Stromal cell of bone marrow (primary cell): ENCODE measurements at places on chromosomes 12 and 14.

DNA sequence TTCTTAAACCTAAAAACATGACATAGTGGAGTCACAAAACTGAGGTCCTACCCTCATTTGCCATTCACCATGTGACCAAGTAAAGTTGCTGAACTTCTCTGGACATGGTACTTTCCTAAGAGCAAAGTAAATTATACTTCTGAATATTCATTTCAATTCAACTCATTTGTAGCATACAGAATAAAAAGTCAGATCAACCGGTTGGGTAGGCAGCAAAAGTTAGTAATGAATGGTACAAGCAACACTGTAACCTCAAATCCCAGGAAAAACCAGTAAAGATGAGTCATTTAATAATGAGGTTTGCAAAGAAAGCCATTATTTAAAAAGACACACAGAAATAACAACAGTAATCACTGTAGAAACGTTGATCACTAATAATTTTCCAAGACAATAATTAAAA lies 8.7 kb downstream of the POLE2 start:
- DNase-seq = no peak

- DNase-seq = no peak
These were observed 8.0 kb downstream of the SLC2A14 start for GRCh38 chr12:7864601-7865150.

GRCh38 chr14:34498684-34499412 lies 36.8 kb upstream of the SPTSSA start:
- no peak for DNase-seq

- DNase-seq = no peak
These were observed 7.3 kb downstream of the GIT2 start for GRCh38 chr12:109988903-109989302.

DNA sequence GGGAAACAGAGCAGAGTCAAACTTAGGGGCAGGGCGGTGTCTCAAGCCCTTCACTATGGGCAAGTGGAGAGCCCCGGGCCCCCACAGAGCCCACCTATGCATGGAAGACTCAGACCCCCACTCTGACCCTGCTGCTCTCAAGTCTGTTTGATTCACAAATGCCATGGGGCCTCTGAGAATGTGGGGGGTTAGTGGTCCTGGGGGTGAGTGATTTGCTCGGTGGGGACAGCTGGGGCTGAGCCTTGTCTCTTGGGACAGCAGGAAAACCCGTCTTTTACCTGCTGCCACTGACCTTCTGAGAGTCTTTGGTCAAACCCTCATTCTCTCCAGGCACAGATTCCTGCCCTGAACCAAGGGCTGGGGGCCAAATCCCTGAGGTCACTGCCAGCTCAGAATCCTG lies 201.0 kb upstream of the RTL1 start:
- no peak for DNase-seq

DNA sequence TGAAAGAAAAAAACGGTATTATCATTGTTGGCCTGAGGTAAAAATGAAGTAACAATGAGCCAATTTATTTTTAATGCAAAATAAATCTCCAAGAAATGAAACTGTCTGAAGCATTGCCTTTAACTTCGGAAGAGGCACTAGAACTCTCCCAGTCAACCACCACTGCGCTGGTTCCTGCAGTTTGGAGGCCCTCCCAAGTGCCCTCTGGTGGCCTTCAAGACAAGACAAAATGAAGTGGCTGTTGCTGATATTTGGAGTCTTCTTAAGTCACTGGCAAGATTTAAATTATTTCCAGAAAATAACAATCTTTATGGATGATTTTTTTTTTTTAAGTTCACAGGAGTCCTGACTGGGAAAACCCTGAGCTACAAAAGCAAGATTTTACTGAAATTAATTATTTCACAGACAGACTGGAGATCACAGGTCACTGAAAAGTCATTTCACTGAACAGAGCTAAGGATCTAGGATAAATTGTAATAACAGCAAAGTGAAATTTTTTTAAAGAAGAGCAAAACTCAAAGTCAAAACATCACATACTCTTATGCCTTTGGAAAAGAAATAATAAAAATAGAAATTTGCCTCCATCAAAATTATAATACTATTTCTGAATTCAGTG lies 58.2 kb downstream of the DICER1 start:
- DNase-seq = peak; percentile 71

- no peak for DNase-seq
These were observed 421.9 kb upstream of the PRICKLE1 start for GRCh38 chr12:43011383-43011926.

DNA sequence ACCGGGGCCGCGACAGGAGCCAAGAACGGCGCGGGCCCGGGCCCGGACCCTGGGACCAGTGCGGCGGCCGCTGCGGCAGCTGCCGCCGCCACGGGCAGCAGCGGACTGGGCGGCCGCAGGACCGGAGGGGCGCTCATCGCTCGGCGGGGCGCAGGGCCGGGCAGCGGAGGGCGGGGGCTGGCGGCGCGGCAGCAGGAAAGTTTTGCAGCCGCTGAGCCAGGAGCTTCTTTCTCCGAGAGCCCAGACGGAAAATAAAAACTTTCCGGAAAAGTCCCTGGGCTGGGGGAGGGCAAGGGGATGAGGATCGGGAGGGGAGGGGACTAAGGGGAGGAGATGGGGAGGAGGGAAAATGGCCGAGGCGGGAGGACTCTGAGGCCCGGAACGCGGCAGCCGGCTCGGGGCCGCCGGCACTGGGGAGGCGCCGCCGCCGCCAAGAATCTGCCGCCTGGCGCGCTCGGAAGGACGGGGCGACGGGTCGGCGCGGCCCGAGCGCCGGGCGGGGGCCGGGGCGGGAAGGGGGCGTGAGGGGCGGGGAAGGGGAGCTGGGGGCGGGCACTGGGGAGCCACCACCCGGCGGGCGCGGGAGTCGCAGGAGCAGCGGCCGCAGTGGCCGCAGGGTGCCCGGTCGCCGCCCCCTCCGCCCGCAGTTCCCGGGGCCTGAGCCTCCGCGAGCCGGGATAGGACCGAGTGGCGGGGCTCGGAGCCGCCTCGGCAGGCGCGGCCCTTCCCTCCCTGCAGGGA lies at the start of gene PRKD1:
Gene PRKD1, minus strand, starts transcription at position 472 of the 741 bp plus-strand sequence.
- DNase-seq = peak; percentile 57

DNA sequence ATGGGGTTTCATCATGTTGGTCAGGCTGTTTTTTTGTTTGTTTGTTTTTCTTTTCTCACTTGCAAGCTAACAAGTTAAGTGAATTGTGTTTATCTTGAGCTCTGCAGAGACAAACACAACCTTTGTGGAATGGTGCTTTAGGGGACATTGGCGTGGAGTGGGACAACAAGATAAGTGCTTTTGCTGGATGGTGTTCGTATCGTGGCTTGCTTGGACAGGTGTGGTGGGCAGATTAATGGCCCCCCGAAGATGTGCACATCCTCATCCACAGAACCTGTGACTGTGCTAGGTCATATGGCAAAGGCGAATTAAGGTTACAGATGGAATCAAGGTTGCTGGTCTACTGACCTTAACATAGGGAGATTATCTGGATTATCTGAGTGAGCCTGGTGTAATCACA lies 7.0 kb downstream of the MLXIP start:
- DNase-seq = no peak

- no peak for DNase-seq
These were observed 418.6 kb downstream of the NELL2 start for GRCh38 chr12:44457465-44457864.

DNA sequence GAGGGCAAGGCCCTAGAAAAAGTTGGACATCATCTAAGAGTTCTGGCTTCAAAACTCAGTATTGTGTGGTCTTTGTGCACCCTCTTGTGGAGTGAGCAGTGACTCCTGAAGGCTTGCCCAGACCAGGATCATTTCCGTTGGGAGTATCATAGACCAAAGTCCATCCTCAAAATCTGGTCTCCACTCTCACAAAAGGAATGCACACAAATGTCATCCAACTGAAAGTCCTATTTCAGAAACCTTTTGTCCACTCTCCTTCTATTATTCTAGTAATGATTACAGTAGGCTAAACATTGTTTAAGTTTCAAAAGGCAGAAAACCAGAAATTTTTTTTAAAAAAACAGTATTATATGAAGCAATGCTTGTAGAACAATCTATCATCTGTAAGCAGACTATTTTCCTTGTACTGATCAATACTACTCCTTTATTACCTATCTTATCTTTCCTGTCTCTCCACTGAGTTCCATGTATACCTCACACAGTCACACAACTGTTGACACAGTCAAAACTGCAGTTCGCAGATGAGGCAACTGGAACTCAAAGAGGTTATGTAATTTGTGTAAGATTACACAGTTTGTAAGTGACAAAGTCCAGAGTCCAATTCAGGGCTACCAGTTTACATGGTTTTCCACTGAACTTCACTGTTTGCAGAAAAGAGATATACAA lies 41.4 kb downstream of the COX16 start:
- DNase-seq = peak; percentile 28

DNA sequence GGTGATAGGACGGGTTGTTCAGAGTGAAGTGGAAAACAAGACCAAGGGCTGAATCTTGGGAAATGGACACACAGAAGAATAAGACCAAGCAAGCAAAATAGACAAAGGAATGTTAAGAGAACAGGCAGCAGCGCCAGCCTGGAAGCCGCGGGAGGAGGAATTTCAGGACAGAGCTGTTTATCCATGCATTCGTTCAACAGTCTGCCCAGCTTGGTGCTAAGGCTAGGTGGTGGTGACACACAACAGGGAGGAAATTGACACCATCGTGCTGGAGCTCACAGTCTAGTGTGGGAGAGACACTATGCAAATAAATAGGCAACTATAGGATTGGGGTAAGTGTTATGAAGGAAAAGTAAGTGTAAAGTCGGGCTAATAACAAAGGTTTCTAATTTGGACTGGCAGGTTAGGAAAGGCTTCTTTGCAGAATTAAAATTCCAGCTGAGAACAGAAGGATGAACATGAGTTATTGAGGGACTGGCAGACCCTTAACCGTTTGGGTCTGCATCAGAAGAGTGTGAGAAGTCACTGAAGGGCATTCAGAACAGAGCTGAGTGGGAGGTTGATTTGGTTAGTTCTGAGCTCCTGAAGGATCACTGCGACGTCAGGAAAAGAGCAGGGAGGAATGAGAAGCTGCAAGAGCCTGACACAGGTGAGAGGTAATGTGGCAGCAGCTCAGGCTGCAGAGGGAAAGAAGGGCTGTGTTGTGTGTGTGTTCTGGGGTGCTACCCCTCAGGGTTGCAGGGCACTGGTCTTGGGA lies 242.6 kb upstream of the FKBP4 start:
- DNase-seq = no peak

GRCh38 chr14:93654599-93654998 lies 133.7 kb downstream of the PRIMA1 start:
- DNase-seq = no peak

- DNase-seq = no peak
These were observed 29.1 kb upstream of the ANO6 start for GRCh38 chr12:45186762-45187161.
